Glutamatergic neuron (in vitro differentiated cells): ENCODE measurements at places on chromosomes 12 and 14. TPM values are rescaled to one million over a fixed set of nuclear protein-coding genes. Genes with fewer than 3 reads are reported as not detected.

- peak overlapping the region; percentile 89 for H3K4me3 ChIP-seq
- peaks cover 4% of the 10 kb centered on the region for H3K27me3 ChIP-seq
- peaks cover 21% of the 10 kb centered on the region for H3K4me1 ChIP-seq
- no peak for DNase-seq
- peak overlapping the region; percentile 57 for H3K27ac ChIP-seq
These were observed 3.7 kb downstream of the USP44 start for GRCh38 chr12:95547522-95548055.

GRCh38 chr14:64510825-64511671 is 6.5 kb downstream of the ZBTB1 start:
- H3K27ac ChIP-seq, result no peak overlapping the region
- DNase-seq, result peak; percentile 63
- no peak overlapping the region for H3K4me3 ChIP-seq
- H3K27me3 ChIP-seq, result no peaks in the 10 kb centered on the region
- no peaks in the 10 kb centered on the region for H3K36me3 ChIP-seq
- peaks cover 24% of the 10 kb centered on the region for H3K4me1 ChIP-seq

Gene BTBD6
- total RNA-seq, result 36.3 TPM

Gene IGF1
- total RNA-seq, result not detected
